ENCODE measurements at places on chromosomes 6 and 20.

DNA sequence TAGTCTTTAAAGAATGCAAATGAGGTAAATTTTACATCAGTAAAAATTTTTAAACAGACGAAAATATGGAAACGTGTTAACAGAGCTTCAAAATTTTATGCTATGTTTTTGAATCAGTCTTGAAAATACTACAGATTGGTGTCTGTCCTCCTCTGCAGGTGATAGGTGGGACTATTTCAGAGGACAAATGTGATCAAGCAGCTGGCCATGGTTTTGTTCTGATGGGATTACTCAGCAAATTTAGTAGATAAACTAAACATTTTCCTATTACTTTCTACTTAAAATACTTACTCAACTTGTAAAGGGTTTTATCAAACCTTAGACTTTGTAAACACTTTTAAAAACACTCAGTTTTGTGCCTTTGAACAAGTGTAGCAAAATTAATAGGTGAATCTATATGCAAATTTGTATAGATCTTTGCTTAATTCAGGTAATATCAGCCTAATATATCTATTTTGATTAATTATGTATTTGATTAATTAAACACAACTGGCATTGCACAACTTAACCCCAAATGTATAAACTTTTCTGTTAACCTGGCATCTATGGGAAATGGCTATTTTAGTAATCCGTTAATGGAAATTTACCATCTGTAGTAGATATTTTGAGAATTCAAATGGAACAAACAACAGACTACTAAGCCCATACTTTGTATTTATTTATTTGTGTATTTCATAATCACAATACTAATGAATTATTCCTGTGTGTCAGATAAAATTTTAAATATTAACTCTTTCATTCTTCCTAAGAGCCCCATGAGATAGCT is 22.5 kb downstream of the ADGRB3 start:
- no peak for DNase-seq

DNA sequence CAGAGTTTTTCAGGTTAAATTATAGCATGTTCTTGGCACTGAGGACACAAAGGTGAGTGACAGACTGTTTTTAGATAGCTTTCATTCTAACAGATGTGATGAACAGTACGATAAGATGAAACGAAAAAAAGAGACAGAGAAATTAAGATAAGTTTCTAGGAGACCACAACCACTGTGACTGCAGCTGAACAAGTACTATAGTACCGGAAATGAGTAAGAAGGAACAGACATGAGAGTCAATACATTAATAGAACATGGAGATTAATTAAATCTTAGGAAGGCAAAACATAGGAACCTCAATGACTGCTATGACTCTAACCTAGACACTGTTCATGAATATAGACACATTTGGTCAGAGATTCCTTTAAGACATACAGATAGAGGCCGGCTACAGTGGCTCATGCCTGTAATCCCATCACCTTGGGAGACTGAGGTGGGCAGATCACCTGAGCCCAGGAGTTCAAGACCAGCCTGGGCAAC is 40.2 kb downstream of the HBS1L start:
- DNase-seq, result no peak

DNA sequence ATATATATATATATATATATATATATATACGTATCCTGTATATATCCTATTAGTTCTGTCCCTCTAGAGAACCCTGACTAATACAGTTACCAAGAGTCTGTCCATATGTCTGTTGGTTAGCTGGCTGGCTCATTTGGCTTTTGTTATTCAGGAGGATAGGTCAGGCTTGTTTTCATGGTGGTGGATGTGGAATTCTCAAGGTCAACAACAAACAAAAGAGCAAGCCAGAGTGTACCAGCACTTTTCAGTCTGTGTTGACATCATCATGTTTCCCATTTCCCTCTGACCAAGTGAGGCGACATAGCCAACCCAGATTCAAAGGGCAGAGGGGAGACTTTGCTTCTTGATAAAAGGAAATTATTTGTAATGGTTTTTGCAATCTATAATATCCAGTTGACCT is 88.5 kb upstream of the PTCHD4 start:
- no peak for DNase-seq

- DNase-seq, result no peak
Measured at GRCh38 chr6:135583256-135583761, 85.8 kb upstream of the AHI1 start.

- no peak for DNase-seq
Measured at GRCh38 chr20:39773380-39774000, 811.3 kb downstream of the DHX35 start.

DNA sequence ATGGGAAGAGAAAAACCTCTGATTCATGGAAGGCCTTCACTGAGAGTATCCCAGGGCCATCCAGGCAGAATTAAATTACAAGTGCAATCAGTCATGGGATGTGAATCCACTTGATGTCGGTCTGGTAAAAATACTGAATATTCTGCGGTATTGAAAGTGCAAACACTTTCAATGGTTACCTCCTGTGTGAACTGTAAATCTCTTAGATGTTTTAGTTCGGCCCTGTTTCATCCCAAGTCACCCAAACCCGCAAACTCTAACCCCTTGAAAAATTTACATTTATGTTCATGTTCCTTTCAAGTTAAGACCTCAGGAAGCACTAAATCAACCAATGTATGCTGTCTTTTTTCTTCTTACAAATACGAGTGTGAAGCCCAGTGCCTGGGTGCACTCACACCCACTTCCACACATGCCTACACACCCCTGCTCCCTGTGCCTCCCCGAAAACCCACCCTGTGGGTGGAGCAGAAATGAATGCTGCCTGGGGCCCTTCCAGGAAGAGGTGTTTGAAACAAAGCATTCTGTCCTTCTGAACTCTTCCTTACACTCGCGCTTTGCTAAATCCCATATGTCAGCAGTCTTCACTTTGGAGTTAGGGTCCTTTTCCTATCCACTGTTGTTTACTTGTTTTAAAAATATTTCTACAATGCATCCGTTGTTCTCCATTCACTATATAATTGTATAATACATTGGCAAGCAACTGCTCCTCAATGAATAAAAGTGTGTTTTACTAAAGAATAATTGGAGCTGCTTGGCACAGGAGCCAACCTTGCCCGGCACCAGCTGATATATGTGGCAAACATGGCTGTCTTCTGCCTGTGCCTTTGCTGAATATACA is 62.7 kb downstream of the FYN start:
- no peak for DNase-seq

DNA sequence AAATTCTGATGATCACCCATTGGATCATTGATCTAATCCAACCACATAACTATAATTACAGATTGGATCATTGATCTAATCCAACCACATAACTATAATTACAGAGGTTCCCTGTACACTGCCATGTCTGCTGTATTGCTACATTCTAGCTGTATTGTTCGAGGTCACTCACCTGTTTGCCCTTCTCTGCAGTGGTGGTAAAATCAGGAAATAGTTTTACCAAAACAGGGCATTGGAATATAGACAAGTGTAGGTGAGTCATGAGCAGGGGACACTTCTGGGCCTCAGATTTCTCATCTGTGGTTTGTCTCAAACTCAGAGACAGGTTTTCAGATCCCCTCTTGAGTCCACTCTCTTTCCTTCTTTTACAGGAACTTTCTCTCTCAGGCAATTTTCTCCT is 9.0 kb upstream of the AFDN start:
- no peak for DNase-seq

- DNase-seq, result no peak
Measured at GRCh38 chr20:44065401-44066340, 121.3 kb downstream of the JPH2 start.

GRCh38 chr6:170345662-170346061 is 39.1 kb downstream of the FAM120B start:
- DNase-seq, result no peak

- DNase-seq, result no peak
Measured at GRCh38 chr6:43311666-43312065, 3.0 kb upstream of the CRIP3 start.

- no peak for DNase-seq
Measured at GRCh38 chr6:44734886-44735629, 347.6 kb downstream of the CDC5L start.

- DNase-seq, result no peak
Measured at GRCh38 chr6:75932067-75932466, 140.4 kb downstream of the IMPG1 start.

DNA sequence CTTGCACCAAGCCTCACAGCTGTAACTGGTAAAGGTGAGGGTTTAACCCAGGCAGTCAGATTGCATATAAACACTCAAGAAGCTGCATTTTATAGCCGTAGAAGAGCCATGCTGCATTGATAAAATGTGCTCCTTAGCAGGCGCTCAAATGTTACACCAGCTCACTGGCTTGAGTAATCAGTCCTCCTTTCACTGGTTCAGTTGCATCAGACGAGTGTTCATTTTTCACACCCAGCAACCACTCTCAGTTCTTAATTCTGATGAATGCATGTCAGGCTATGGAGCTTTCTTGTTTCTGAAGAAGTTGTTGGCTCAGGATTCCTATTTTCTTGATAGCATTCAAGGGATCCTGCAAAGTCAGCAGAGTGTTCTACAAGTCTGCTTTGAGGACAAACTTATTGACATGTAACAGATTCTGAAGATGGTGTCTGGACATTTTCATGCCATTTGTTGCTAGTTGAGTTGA is 198.3 kb downstream of the PLCB1 start:
- DNase-seq, result no peak

DNA sequence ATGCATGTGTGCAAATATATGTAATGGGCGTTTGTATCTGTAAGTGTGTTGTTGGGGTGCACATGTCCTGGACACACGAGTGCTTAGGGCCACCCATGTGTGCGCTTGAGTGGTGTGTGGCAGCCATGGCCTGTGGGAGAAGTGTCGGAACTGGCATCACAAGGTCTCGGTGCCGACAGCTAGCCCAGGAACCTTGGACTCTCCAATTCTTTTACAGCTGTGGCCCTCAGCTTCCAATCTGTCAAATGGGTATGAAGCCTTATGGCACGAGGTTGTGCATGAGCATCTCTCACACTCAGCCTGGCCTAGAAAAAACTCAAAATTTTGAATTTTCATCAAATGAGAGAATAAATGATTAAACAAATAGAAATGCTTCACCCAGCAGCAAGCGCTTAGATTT is 42.0 kb downstream of the SPDEF start:
- DNase-seq, result no peak

DNA sequence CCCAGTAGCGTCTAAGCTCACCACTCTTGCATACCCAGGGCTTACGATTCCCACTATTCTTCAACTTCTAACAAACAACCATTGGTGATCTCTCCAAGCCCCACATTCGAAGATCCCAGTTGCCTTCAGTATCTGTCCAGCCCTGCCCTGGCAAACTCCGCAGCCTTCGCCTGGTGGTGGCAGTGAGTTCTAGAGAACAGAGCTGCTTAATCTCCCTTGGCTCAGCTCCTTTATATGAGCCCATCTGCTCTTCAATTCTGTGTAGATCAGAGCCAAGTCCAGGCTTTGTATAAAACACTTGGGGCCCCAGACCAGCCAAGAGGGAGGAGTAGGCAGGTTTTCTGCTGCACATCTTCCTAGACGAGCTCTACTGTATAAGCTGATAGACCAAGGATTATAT is 193.3 kb downstream of the PHACTR1 start:
- no peak for DNase-seq

DNA sequence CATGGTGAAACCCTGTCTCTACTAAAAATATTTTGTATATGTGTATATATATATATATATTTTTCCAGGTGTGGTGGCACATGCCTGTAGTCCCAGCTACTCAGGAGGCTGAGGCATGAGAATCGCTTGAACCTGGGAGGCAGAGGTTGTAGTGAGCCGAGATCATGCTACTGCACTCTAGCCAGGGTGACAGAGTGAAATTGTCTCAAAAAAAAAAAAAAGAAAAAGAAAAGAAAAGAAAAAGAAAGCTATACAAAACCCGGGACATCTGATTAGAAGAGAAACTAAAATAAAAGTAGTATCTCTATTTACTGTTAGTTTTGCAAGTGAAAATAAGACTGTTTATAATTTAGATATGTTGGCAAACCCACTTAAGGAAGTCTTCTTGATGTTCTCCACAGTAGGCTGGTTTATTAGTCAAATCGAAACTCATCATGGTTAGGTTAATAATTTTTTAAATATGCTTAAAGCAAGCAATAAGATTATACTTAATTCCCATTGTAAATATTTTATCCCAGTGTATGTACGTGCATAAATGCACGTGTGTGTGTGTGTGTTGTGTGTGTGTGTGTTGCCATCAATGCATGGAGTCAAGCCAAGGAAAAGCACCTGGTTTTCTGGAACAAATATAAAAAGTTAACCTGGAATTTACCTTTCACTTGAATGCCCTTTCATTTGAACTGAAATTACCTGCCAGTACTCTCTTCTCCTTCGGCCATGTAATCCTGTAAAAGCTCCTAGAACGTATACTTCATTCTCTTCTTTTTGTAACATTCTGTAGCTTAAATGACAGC is 7.1 kb downstream of the VNN2 start:
- DNase-seq, result no peak

DNA sequence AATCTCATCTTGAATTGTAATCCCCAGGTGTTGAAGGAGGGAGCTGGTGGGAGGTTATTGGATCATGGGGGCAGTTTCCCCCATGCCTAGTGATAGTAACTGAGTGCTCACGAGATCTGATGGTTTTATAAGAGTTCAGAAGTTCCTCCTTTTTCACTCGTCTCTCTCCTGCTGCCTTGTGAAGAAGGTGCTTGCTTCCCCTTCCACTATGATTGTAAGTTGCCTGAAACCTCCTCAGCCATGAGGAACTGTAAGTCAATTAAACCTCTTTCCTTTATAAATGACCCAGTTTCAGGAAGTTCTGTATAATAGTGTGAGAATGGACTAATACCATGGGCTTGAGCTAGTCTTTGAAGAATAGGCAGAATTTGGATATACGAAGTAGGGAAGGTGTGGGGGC is 113.9 kb downstream of the RIN2 start:
- no peak for DNase-seq

GRCh38 chr6:167904791-167905190 is 78.1 kb downstream of the AFDN start:
- DNase-seq, result no peak

- no peak for DNase-seq
Measured at GRCh38 chr20:9392892-9393857, 121.2 kb upstream of the LAMP5 start.

GRCh38 chr6:136783021-136783420 is 9.3 kb downstream of the MAP3K5 start:
- no peak for DNase-seq

- no peak for DNase-seq
Measured at GRCh38 chr6:154891901-154892300, 103.2 kb upstream of the TIAM2 start.

GRCh38 chr6:170235391-170236125 is 55.3 kb downstream of the DLL1 start:
- no peak for DNase-seq

DNA sequence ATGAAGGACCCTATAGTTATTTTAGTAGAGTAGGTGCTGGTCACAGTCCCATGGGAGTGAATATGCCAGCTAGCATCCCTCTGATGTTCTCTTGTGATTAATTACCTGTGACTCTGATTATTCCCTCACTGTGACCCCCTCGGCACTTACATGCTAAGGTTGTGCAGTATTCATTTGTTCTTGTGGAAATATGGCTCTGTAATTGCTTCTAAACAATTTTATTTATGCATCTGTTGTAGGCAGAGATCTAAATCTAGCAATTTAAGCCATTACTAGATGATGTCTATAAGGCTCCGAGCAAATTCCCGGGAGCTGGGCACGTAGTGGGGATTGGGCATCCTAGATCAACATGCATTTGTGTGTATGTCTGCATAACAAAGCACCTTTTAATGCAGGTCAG is 961.7 kb downstream of the KIF16B start:
- no peak for DNase-seq

GRCh38 chr6:36660771-36661471 is 17.6 kb upstream of the CDKN1A start:
- DNase-seq, result no peak

- DNase-seq, result no peak
Measured at GRCh38 chr6:150732765-150733539, 132.6 kb upstream of the MTHFD1L start.

All from activated T-cell treated with anti-CD3 and anti-CD28 coated beads for 48 hours (primary cell).